ENCODE measurements at places on chromosomes 11 and 22. TPM values are rescaled to one million over a fixed set of nuclear protein-coding genes. Genes with fewer than 3 reads are reported as not detected.

GRCh38 chr11:5489576-5490357, 1.3 kb downstream of the OR52D1 start:
- DNase-seq = no peak

DNA sequence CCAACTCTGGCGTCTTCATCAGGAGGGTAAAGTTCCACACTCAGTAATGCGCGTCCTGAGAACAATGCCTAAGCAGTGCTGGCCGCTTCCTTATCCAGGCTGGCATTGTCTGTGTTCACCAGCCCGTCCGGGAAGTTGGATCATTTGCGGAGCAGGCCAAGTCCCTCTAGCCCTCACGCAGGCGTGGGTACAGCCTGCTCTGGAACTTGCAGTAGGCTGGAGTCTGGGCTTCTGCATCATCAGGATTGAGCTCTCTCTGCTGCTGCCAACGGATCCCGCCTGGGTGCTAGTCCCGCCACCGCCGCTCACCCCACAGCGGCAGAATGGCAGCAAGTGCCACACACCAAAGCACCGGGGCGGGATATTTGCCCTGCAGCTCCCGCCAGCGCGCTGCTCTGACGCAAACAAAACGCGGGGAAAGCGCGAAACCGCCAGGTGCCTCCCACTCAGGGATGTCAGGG, 29.0 kb downstream of the GLYATL1 start:
- DNase-seq = no peak

Gene C22orf42
- total RNA-seq = not detected

GRCh38 chr11:32809313-32809712, 14.9 kb upstream of the CCDC73 start:
- peak; percentile 90 for DNase-seq

GRCh38 chr22:48477031-48477721, 1350.5 kb downstream of the BRD1 start:
- no peak for DNase-seq

- no peak for DNase-seq
These were observed 858.7 kb upstream of the RAG2 start for GRCh38 chr11:37456746-37457145.
